KBM-7 (cell line): ENCODE measurements at places on chromosomes 7 and 10.
A peak's percentile ranks its signal among the peaks of the same experiment; 100 is the strongest.

DNA sequence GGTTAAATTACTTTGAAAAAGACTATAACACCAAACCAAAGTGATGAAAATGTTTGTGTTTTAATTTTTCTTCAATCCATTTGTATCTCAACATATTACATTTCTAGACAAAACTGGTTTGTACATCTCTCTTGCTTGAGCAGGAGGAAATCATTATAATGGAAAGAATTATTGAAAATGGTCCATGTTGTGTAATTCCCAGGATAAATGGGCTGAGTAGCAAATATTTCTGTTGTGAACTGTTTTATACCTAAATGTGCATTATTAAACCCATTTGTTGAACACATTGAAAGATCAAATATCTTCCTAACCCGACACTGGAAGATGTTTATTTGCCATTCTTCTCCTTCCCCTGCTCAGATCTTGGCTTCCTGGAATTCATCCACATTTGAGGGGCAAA, 14.1 kb upstream of the CDK6 start:
- no peak for DNase-seq

GRCh38 chr7:129213828-129214227, 11.0 kb upstream of the AHCYL2 start:
- peak; percentile 51 for DNase-seq

DNA sequence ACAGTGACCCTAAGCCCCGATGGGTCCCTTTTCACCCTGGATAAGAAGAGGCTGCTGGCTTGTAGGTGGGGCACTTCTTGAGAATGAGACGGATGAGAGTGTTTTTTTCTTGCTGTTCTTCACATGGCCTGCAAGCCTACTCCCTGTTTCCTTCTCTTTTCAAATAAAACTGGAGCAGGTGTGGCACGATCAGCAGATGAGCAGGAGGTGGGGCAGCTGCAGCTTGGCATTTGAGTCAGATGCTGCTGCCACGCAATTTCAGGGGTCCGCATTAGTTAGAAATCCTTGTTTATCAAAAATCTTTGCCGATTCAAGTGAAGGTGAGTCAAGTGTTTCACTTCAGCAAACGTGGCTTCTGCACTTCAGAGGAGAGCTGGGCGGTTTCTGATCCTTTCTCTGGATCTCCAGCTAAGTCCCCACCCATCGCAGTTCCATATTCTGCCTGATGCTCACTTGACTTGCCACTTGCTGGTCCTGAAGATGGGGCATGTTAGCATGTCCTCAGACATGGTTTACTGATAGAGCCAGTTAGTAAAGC, 20.8 kb downstream of the WDFY4 start:
- no peak for DNase-seq

GRCh38 chr10:11631890-11632587, 20.6 kb upstream of the USP6NL start:
- DNase-seq: no peak

- DNase-seq: peak; percentile 88
These were observed 7.7 kb downstream of the SLC37A3 start for GRCh38 chr7:140390466-140391190.

DNA sequence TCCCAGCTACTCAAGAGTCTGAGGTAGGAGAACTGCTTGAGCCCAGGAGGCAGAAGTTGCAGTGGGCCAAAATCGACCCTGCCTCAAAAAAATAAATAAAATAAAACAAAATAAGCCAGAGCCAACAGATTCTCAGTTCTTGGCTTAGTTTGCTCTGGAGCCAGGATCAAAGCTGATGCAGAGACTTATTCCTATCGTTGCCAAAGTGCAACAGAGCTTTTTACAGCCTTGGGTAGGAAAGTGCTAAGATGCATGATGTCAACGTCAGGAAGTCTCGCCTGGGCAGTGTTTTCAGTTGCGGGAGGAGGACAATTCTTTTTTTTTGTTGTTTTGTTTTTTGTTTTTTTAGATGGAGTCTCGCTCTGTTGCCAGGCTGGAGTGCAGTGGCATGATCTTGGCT, 43.8 kb upstream of the CYTH3 start:
- no peak for DNase-seq

DNA sequence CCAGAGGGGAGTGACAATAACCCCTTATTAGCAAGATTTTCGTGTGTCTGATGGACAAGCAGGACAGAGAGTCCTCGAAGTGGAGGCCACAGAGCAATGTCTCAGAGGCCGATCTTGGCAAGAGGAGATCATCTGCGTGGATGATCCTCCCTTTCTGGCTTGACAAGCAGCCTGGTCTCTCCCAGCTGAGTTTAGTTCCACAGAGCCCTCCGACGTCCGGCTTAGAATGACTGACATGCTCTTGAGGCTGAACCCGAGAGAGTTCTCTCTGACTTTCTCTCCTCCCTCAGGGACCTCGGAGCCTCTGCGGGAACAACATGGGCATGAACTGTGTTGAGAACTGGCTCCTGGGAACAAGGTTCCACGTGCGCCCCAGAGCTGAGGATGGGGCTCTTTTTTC, 180.7 kb upstream of the PFKP start:
- no peak for DNase-seq
